ENCODE measurements at places on chromosomes 16 and 17.
A peak's percentile ranks its signal among the peaks of the same experiment; 100 is the strongest.

GRCh38 chr16:15777533-15778203 lies 79.2 kb downstream of the MYH11 start:
- DNase-seq: peak; percentile 61

- peak; percentile 4 for DNase-seq
Observed at GRCh38 chr16:80948886-80949493, 57.7 kb downstream of the CMC2 start.

GRCh38 chr16:4676831-4677230 lies 16.5 kb upstream of the NUDT16L1 start:
- DNase-seq: no peak

DNA sequence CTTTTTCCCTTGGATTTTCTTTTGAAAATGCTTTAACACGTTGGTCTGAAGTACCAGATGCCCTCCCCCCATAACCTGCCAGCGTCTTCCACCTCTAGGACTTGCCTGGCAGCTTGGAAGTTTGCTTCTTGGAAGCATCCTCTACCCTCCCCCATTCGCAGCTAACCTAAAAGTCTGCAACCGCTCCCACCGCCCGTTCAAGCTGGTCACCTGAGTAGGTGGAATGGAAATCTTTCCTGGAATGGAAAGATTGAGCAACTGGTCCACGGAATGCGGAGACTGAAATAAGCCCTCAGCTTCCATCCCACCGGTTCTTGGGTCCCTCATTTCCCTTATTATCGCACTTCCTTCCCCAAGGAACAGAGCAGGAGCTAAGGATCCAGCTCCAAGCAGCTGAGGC lies 31.4 kb downstream of the HS3ST3B1 start:
- DNase-seq: no peak

DNA sequence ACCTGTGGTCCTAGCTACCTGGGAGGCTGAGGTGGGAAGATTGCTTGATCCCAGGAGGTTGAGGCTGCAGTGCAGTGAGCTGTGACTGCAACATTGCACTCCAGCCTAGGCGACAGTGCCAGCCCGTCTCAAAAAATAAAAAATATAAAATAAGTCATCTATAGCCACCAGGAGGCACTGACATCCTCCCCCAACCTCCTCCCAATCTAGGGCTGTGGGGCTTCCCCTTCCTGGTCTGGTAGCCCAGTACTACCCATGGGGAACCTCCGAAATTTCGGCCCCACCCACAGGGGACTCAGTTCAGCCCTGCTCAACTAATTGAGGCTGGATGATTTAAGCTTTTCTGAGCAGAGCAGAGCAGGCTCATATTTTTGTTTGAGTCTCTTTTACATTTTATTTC lies 3.2 kb downstream of the ZSCAN10 start:
- DNase-seq: no peak

- DNase-seq: no peak
Observed at GRCh38 chr17:67221062-67221998, 23.7 kb downstream of the HELZ start.

- DNase-seq: peak; percentile 7
Observed at GRCh38 chr17:69654981-69655855, 240.7 kb downstream of the MAP2K6 start.

- DNase-seq: no peak
Observed at GRCh38 chr16:21526923-21527807, 72.2 kb upstream of the METTL9 start.

- no peak for DNase-seq
Observed at GRCh38 chr17:29615048-29615385, 7.7 kb downstream of the CORO6 start.

DNA sequence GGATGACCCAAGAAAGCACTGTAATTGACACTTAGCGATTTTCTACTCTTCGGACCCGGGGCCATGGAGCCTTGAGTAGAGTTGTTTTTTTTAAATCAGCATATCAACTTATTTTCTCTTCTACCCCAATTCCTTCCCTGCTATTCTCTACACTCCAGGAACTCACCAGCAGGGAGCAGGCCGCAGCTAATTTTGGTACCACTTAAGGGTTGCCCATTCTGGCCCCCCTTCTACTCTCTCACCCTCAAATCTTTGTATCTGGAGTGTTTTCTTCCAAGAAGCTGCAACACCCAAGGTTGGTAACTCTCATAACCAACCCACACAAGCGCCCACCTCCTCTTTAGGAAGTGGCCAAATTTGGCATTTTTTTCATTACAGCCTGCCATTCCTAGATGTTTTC lies 5.5 kb upstream of the ERAL1 start:
- DNase-seq: peak; percentile 22

DNA sequence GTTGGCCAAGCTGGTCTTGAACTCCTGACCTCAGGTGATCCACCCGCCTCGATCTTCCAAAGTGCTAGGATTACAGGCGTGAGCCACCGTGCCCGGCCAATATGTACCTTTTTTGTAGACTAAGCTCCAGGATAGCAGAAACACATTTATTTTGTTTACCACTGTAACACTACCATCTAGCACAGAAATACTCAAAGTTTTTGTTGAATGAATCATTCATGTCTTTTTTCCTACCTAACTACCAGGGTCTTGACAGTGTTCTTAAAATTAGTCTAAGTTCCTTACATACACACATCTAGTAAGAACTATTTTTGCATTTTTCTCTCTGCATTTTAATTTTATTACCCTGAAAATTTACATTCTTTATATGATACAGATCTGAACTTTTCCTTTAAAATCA lies 44.4 kb downstream of the AKAP10 start:
- DNase-seq: no peak

GRCh38 chr16:81231014-81231413 lies 7.5 kb upstream of the BCO1 start:
- no peak for DNase-seq

DNA sequence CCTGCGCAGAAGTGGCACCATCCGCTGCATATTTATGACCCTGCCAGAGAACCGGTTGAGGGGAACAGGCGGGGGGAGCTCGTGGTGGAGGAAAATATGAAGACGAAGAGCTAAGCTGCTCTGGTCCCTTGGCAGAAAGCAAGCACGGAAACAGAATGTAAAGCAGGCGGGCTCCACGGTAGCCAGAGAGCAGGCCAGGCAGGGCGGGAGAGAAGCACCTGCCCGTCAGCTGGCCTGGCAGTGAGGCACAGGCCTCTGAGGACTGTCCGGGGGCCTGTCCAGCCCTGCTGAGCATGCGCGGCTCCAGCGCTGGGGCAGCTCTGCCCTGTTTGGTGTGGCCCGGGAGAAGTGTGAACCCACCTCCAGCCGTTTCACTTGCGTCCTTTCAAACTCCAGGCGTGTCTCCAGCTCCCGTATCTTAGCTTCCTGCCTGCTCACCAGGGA lies 46.7 kb downstream of the PIPOX start:
- no peak for DNase-seq

DNA sequence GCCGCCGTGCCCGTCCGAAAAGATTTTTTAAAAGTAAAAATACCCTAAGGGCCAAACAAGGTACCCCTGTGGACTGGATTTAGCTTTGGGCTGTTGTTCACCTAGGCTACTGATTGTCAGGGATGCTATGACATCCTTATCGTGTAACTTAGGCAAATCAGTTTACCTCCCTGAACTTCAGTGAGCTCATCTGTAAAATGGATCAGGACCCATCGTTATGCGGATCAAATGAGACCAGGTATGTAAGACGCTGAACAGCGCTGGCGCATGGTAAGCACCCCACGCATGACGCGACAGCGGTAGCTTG lies 658 bp upstream of the ZNF771 start:
- DNase-seq: no peak

DNA sequence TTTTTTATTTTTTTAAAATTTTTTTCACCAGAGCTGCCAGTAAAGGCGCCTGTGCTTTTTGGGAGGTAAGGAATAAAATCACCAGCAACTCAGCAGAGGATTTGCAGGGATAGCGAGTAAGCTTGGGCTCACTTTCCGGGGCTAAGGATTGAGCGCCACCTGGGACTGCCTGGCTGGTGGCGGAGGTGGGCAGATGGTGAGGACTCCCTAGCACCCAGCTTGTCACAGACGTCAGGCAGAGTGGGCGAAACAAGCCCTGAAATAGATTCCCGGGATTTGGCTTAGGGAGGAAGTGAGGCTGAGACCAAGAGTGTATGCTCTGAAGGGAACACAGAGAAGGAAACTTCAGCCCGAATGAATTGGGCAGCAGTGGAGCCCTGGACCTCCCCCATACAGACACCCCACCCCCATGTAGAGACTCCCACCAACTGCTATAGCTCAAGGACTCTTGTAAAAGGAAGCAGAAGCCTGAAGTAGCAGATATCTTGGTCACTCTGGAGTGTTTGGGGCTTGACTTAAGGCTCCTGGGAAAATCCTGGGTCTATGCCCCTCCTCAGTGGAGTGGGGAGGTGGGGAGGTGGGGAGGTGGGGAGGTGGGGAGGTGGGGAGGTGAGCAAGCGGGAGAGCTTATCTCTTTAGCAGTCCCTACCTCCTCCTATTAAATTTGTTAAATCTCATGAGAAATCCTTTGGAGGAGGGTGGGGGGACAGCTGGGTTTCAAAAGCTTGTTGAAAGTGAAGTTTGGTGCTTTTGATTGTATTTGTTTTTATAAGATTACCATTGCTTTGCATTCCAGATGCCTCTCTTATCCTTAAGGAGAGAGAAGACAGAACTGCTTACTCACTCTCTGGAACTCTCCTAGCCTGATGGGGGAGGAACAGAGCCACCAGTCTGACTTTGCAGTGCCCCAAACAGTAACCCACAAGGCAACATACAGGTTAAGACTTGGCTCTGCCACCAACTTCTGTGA lies 8.2 kb downstream of the ARL4D start:
- DNase-seq: no peak

DNA sequence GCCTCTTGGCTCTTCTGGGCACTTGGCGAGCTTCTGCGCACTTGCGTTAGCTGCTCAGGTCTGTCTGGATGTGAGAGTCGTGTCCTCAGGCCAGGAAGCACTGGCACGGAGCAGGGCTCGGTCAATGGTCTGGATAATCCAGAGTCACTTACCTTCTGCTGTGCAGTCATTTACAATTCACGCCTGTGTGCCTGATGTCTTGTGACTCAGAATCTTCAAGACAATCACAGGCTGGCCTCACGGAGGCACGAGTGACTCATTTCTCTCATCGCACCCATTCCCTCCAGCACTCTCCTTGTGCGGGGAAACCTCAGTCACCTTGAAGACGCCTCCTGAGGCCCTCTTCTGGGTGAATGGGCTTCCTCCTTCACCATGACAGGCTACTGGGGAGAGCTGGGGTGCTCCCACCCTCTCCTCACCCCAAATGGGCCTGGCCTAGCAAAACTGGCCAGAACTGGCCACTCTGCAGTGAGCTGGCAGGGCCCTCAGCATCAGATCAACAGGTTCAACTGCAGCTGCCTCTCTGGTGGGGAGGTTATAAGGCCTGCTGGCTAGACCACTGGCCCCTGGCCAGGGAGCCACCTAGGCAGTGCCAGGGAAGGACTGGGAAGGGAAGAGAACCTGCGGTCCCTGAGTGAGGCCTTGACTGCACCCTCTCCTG lies 1.9 kb upstream of the CAPN15 start:
- DNase-seq: peak; percentile 16

- DNase-seq: peak; percentile 8
Observed at GRCh38 chr17:33725675-33726271, 432.7 kb upstream of the ASIC2 start.

DNA sequence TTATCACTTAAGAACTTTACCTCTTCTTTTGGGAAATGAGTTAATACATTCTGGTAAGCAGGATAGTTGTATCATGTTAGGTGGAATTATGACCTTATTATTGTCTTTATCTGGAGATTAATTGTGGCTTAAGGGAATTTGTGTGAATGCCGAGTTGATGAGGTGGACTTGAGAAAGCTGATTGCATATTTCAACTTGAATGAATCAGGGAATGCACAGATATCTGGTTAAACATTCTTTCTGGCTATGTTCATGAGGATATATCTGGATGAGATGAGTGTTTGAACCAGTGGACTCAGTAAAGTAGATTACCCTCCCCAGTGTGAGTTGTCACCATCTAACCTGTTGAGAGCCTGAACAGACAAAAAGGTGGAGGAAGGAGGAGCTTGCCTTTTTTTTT lies 326.1 kb upstream of the GOT2 start:
- no peak for DNase-seq

DNA sequence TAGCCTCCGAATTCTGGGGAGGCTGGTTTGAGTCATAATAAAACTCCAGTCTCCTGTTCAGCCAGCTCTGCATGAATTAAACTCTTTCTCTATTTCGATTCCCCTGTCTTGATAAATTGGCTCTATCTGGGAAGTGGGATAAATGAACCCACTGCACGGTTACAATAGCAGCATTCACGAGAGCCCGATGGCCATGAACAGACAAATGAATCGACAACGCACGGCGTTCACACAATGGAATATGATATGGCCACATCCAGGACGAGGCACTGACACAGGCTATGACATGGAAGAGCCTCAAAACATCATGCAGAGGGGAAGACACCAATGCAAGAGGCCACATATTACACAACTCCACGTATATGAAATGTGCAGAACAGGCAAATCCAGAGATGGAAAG lies 5.6 kb upstream of the CARD14 start:
- no peak for DNase-seq

GRCh38 chr17:76500747-76501017 lies 541 bp downstream of the RHBDF2 start:
- no peak for DNase-seq

- DNase-seq: no peak
Observed at GRCh38 chr17:32622540-32622939, 135.7 kb downstream of the CDK5R1 start.

DNA sequence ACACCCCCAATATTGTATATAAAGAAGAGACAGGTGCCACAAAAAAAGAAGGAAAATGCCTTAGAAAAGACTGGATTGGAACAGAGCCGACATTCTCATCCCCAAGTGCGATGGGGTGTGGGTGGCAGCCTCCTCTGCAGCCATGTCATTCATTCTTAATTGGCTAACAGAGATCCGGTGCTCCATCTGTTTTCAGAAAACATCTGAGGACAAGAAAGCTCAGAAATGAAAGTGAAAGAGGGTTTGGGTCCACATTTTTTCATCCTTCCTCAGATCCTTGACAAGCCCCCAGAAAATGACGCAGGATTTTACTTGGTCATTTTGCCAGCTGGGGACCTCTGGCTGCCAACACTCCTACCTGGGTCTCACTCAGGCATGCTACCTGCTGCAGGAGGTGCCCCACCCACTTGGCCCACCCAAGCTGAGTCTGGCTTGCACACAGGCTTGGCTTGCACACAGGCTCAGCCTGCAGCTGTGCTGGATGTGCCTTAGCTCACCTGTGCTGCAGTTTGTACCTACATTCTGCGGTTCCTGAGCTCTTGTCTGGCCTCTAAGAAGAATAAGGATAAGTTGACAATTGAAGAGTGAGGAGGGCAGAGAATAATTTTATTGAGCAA lies 21.9 kb downstream of the KIF2B start:
- DNase-seq: no peak

GRCh38 chr17:64504769-64505339 lies 1.2 kb downstream of the DDX5 start:
- DNase-seq: no peak

- no peak for DNase-seq
Observed at GRCh38 chr16:48276102-48276501, 28.8 kb upstream of the ABCC11 start.

- DNase-seq: no peak
Observed at GRCh38 chr17:39200957-39201510, 951 bp downstream of the RPL19 start.

GRCh38 chr16:75459691-75460090 lies 4.8 kb downstream of the TMEM170A start:
- DNase-seq: no peak

All from Jurkat, Clone E6-1 (cell line).